ENCODE measurements at places on chromosomes 3 and 15.

DNA sequence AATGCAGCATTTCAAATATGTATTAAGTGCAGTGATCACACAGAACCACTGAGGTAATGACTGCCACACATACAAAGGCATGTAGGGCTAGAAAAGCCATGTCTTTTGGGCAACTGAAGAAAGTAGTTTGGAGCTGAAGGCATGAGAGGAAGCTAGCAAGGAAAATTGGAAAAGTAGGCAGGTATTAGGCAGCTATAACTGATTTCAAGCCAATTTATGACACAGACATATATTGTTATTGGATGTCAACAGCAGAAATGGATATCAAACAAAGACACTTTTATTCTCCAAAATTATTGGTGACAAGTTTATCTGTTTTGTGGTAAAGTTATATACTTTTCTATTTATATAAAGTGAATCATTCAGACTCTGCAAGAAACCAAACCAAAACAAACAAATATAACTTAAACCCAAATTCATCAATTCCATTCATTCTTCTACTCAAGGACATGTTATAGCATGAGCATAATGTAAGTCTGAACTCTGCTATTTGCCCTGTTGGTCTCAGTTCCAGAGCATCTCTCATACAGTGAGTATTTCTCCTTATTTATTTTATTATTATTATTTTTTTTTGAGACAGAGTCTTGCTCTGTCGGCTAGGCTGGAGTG, 307.4 kb upstream of the COL8A1 start:
- no peak for DNase-seq

GRCh38 chr3:94114666-94115065, 51.8 kb downstream of the NSUN3 start:
- DNase-seq, result no peak

DNA sequence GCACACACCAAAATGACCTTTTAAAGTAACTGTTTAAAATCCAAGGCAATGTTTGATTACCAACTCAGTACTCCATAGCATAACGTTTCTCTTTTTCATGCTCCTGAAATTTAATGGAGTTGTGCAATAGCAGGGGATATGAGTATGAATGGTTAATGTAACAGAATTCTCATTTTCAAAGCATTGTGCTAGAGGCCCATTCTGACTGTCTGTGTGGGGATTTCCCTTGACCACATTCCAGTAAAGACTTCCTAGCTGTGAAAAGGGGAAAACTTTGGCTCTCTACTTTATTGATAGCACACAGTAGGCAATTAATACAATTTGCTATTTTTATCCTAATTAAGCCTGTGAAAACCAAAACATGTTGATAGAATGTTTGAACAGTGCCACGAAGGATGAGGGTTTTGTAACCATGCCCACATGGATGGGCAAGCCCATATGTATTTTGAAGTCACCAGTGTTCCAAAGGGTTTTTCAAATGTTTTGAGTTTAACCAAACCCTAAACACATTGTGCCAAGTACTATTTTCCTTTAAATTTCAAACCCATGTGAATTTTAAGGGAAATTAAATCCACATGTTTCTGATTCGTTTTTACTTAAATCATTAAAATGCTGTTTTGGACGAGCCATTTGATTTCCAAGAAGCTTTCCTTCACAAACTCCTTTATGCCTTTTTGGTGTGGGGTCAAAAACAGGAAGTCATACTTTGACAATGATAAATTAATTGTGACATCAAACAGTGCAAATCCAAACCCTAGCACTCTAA, 261.2 kb downstream of the SHOX2 start:
- DNase-seq, result no peak

GRCh38 chr3:186534113-186534669, 10.0 kb downstream of the CRYGS start:
- no peak for DNase-seq

GRCh38 chr15:43522247-43522646, 4.8 kb downstream of the MAP1A start:
- no peak for DNase-seq

DNA sequence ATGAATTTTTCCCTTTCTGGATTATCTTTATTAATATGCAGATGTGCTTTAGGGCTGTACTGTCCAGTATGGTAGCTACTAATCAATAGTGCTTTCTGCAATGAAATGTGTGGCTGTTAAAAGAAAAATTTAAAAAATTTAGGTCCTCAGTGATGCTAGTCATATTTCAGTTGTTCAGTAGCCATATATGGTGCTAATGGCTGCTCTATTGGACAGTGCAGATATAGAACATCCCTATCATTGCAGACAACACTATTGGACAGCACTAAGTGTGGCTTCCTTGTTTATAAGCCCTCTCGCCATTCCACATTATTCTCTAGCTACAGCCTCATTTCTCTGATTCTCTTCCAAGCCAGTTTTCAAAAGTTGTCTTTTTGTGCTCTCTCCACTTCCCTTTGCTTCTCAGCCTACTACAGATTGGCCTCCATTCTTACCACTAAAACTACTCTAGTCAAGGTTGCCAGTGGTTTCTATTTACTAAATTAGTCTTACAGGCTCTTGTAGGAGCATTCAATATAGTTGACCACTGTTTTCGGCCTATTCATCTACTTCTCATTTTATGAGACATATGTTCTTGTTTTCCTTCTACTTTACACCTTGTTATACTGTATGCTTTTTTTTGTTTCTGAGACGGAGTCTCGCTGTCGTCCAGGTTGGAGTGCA, 9.5 kb downstream of the MAPK6 start:
- no peak for DNase-seq

DNA sequence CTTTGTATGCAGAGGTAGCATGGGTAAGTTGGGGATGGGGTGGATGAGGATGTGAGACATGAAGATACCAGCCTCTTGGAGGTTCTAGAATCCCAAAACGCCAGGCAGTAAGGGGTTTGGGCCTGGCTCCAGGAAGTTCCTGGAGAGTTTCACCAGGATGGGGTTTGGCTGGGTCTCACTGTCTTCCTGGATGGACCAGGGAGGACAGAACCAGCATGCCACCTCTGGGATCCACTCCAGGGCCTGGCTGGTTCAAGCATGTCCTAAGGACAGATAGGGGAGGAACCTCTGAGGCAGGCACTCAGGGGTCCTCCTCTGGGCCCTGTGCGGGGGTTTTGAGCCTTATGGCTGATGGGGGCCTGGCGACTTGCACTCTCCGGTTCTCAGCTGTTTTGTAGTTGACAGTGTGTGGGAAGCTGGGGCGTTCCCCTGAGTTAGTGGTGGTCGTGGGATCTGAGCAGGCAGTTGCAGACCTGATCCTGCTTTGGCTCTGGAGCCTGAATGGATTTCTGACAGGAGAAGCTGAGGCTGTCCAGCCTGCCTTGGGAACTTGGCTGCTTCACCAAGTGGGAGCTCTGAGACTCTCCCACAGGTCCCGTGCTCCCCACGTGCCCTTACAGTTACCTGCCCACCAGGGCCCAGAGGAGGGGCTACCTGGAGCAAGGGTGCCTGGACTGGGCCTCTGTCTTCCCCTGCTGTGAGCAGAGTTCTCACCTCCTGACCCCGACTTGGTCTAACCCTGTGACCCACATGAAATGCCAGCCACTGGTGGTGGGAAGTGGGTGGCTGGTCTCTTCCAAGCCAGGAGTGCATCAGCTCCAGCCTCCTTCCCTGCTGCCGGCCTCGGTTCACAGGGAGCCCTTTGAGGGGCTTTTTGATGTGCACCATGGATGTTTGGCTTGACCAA, 128.4 kb downstream of the EEFSEC start:
- DNase-seq, result no peak

DNA sequence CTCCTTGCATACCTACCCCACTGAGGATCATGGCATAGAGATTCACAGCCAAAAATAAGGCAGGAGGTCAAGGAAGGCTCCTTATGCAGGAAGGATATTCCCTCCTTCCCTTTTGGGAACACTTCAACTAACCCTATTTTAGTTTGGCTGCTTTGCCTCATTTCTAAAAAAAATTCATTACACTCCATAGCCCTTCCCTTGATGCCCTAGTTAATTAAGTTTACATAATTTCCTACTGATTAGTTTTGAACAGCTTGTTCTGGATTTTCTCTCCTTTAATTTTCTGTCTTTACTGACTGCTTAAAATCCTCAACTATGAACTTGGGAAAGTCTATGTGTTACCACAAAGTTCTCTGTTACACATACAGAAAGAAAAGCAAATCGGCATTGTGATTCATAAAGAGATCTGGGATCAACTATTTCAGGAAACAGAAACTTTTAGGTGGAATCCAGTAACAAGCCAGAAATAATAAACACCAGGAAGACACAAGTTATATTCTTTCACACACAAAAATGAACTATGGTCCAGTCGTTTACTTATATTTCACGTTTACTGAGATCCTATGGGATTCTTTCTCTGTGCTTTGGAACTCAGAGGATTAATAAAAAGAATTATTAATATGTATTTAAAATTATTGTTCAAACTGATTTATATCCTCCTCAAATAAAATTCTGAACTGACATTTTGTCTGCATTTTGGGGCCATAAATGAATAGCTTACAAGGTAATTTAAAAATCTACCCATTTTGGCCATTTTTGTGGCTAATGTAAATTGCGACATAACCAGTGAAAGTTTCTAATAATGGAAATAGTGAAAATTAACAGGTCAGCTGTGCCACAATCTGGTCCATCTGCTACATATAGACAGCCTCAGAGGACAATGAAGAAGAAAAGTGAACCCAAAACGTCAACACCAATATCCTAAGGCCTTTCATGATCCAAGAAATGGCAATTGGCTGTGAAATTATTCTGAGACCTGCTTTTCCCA, 113.8 kb downstream of the FRMD5 start:
- no peak for DNase-seq

DNA sequence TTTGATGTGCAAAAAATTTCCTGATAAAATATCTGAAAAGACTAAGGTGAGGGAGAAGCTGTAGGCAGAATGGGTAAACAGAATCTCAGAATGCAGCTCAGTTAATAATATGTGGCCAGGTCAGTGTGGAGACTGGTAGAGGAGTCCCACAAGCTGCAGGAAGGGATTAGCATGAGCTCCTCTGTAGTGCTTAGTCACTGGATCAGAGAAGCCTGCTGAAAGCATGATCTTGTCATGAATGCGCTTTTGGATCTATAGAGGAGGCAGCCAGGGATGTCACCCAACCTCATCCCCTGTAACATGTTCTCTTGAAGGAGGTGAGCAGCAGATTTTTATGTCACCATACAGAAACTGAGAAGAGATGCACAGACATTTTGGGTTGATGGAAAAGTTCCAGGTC, 1035.3 kb upstream of the GBE1 start:
- no peak for DNase-seq

Measured in GM19239 (cell line).